ENCODE measurements at places on chromosomes 2 and 18.
A peak's percentile ranks its signal among the peaks of the same experiment; 100 is the strongest.

GRCh38 chr2:190214426-190215194, 105.0 kb downstream of the HIBCH start:
- no peak for DNase-seq

DNA sequence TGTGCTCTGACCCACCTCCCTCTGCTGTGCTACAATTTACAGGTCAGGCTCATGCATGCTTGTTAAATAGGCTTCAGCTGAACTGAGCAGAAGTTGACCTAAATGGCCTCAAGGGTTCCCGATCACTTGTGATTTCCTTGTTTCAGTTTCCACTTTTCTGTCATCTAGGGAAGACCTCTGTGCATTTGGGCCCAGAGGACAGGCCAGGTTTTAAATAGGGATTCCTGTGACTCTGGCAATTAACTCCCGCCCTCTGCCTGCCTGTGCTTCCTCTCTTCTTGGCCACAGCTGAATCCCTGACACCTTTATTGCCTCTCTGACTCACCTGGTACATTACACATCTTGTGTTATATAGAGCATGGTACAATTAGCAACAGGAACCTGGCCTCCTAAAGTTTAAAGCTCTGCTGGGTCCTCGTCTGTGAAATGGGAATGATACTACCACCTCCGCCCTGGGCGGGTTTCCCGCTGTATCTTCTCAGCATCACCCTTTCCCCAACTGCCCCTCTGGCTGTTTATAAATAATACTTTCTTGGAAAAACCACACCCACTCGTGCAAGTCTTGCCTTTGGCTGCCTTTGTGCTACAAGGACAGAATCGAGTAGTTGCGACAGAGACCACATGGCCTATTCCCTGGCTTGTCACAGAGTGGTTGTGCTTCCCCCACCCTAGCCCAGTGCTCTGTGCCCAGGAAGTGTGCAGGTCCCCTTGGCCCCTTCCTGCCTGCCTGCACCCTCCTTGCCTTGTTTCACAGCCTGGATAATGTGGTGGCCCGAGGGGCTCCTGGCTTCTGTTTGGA, 7.9 kb downstream of the CABLES1 start:
- DNase-seq, result peak; percentile 63

DNA sequence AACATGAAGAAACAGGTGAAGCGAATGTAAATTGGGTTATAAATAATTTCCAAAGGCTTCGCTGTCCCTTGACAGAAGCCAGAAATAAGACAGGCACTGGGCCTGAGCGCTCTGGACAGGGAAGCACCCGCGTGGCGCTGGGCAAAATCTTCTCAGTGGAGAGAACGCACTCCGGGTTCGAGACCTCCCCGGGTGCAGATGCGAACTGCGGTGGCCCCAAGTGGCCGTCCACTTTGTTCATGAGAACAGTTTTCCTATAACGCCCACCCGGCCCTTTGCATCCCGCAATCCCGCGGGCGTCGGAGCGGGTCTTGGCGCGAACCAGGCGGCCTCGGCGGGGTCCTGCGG, 651 bp upstream of the DPYSL5 start:
- no peak for DNase-seq

DNA sequence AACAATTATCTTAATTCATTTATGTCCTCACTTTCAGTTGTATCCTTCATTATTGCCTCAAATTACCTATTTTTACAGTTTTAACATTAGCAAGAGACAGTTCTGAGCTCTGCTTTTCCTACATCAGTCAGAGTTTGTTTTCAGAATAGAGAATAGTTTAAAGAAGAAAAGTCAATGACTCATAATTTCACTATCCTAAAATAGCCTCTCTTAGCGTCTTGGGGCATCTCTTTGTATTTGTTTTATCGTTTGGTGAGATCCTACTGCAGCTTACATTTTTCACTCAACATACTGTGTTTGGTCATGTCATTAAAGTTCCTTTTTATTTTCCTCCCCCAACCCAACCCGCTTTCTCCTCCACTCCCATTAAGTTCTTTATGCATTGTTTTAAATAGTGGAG, 3.8 kb downstream of the SEC11C start:
- DNase-seq, result no peak

DNA sequence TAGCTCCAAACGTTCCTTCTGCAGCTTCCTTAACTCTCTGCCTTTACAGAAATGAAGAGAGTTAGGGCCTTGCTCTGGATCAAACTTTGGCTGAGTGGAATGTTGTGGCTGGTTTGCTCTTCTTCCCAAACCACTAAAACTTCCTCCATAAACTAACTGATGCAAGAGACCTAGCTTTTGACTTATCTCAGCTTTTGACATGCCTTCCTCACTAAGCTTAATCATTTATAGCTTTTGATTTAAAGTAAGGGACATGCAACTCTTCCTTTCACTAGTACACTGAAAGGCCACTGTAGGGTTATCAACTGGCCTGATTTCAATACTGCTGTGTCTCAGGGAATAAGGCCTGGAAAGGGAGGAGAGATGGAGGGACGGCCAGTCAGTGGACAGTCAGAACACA, 8.3 kb downstream of the PXDN start:
- no peak for DNase-seq

GRCh38 chr18:7848054-7848412, 280.9 kb downstream of the PTPRM start:
- DNase-seq, result no peak

GRCh38 chr2:69796174-69796573, 33.3 kb upstream of the GMCL1 start:
- no peak for DNase-seq

GRCh38 chr2:172329416-172329773, 98.0 kb upstream of the ITGA6 start:
- no peak for DNase-seq

Measured in KBM-7 (cell line).